GOT3 (cell line): ENCODE measurements at places on chromosomes 7 and 10.
A peak's percentile ranks its signal among the peaks of the same experiment; 100 is the strongest.

GRCh38 chr7:140200061-140200989 is 23.5 kb upstream of the KDM7A start:
- peak; percentile 18 for DNase-seq

- no peak for DNase-seq
Observed at GRCh38 chr10:80966326-80966986, 428.8 kb downstream of the SH2D4B start.

- DNase-seq = no peak
Observed at GRCh38 chr7:114959931-114960330, 38.0 kb downstream of the MDFIC start.

GRCh38 chr7:109059089-109059488 is 489.4 kb downstream of the DNAJB9 start:
- no peak for DNase-seq

GRCh38 chr7:45435131-45435530 is 139.0 kb upstream of the ADCY1 start:
- no peak for DNase-seq

- DNase-seq = no peak
Observed at GRCh38 chr7:151857412-151857811, 19.5 kb downstream of the PRKAG2 start.

- no peak for DNase-seq
Observed at GRCh38 chr10:33631991-33632390, 297.5 kb upstream of the NRP1 start.

- no peak for DNase-seq
Observed at GRCh38 chr7:154804449-154804848, 198.5 kb downstream of the PAXIP1 start.

DNA sequence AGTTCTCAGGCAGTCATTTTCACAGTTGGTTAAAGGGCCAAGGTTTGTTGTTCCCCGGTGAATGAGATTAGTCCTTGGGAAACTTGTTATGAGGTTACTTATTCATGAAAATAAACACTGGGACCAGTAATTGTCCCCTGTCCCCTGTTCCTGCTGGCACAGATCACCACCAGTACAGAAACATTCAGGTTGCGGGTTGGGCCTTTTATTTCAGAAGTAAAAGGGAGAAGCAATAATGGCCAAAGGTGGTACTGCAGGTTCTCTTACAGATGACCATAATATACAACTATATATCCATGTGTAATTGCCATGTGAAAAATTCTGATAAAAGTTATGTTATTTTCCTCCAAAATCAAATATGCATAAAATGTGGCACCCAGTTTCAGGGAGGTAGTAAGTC is 442.0 kb downstream of the SORCS1 start:
- DNase-seq = no peak

DNA sequence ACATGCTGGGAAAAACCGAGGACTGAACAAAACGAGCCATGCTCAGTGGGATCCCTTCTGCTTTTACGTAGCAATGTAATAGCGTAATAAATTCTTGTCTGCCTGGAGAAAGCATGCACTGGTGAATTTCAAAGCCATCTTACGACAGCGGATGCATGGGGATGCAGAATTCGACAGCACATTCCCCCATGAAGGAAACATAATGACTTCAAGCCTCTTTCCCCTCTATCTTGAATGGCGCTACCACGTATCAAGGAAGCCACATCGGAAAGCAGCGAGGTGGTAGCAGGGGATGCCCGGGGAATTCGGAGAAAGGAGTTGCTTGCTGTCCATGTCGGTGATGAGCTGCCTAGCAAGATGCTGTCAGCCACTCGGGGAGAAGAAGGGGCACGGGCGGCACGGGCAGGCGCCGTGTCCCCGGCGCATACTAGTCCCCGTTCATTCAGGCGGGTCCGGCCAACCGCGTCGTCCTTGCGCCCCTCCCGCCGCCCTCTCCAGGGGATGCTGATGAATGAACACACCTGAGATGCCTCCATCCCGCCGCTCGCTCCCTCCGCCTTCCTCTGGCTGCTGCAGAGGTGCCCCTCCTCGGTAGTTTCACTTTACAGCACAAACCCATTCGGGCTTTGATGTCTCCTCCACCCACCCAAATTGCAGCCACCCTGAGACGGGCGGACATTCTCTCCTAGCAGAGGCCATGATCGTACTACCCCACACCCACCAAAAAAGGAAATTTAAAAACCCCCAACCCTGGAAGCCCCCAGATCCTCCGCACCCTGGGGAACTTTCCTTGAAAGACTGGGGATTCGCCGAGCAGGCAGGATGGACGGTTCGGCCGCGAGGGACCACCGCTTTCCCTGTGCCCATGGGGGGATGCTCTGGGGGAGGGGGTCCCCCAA is 644 bp downstream of the SORBS1 start:
- no peak for DNase-seq

DNA sequence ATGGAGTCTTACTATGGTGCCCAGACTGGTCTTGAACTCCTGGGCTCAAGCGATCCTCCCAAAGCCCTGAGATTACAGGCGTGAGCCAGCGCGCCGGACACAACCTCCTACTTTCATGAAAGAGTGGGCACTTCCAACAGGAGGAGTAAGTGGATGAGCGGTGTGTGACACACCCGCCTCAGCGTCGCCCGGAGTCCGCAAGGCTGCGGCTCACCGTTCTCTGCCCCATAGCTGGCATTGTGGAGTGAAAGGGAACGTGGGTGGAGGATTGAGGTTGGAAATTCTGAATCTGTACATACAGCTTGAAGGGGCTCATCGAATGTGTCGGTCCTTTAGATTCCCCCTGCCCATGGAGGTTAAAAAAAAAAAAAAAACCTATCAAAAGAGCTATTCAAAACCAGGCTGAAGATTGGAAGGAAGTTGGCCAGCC is 524 bp upstream of the PRXL2A start:
- no peak for DNase-seq

DNA sequence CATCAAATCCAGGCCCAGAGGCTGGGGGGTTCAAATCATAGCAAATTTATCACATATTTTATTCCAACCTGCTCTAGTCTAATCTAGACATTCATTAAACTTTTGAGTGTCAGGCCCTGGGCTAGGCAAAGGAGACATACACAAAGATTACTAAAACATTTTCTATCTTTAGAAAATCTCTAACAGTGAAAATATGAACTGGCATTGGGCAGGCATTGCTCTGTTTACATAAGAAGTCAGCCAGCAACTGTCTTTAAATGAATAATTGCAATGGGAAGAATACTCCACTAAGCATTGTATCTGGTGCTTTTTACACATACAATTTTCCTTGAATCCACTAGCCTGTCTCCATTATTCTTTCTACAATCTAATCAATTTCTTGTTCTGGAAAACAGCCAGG is 222.5 kb upstream of the LRRN3 start:
- no peak for DNase-seq

DNA sequence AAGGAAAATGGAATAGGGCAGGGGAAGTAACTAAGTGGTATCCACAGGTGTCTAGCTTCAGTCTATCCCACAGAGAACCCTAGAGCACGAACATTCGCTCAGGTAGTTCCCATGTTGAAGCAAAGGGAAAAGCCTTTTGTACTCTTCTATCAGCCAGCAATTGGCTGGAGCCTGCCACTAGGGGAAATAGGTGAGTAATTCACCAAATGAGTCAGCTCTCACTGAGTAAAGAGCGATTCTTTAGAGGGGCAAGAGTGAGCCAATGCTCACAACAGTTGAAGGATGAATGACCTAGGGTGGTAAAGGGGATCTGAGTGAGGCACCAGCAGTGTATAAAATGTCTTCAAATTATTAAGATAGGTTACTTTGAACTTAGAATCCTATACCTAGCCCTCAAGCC is 94.1 kb upstream of the ZNF800 start:
- no peak for DNase-seq

DNA sequence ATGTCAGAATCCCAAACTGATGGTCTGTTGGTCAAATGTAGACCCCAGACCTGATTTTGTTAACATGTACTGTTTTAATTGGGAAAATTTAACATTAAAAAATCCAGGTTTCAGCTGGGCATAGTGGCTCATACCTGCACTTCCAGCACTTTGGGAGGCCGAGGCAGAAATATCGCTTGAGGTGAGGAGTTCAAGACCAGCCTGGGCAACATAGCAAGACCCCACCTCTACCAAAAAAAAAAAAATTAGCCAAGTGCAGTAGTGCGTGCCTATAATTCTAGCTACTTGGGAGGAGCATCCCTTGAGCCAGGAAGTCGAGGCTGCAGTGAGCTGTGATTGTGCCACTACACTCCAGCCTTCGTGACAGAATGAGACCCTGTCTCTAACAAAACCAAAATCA is 15.9 kb upstream of the CAMK2G start:
- DNase-seq = no peak

DNA sequence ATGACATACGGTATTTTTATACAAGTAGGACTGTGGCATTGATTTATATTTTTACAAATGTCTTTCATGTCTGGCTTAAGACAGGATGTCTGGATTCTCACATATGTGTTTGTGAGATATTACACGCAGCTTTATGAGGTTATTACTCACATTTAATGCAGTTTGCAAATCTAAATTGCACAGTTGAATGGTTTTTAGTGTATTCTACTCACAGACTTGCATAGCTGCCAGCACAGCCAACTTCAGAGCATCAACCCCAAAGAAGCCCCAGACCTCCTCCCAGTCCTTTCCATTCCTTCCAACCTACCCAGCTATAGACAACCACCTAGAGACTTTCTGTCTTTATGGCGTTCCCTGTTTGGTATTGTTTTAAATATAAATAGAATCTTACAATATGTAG is 193.8 kb upstream of the SHH start:
- no peak for DNase-seq

DNA sequence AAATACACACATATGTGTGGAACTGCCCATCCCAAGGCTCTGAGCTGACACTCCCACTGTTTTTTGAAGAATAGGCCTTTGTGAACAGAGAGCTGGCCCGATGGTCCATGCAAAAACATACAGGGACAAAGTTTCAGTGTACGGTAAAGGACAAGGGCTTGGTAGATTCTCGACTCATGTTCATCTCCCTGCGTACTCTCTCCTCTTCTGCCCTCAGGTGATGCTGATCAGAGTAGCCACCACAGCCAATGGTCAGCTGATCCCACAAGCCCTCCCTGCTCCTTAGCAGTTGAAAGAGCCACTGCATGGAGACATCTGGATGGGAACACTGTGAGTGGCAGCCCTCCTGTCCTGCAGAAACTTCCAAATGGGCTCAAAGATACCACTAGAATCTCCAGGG is 23.1 kb upstream of the C10orf71 start:
- DNase-seq = no peak

- no peak for DNase-seq
Observed at GRCh38 chr10:124546055-124546369, 84.4 kb downstream of the LHPP start.

DNA sequence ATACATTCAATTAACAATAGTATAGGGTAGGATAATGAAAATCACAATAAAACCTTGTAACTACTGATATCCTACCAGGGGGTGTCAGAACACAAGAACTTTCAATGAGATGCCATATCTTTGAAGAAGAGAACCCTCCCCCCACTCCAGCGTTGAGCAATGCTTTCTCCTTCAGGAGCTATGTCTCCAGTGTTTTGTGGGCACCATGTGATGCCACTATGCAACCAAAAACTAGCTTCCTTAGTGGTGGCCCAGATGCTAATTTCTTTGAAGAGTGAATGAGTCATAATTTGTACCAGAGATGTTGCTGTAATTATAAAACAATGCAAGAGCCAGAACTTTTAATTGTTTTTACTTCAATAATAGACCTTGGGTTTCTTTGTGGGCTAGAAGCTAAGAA is 76.0 kb upstream of the ADO start:
- no peak for DNase-seq

GRCh38 chr10:87976101-87976743 is 112.8 kb downstream of the PTEN start:
- DNase-seq = no peak

DNA sequence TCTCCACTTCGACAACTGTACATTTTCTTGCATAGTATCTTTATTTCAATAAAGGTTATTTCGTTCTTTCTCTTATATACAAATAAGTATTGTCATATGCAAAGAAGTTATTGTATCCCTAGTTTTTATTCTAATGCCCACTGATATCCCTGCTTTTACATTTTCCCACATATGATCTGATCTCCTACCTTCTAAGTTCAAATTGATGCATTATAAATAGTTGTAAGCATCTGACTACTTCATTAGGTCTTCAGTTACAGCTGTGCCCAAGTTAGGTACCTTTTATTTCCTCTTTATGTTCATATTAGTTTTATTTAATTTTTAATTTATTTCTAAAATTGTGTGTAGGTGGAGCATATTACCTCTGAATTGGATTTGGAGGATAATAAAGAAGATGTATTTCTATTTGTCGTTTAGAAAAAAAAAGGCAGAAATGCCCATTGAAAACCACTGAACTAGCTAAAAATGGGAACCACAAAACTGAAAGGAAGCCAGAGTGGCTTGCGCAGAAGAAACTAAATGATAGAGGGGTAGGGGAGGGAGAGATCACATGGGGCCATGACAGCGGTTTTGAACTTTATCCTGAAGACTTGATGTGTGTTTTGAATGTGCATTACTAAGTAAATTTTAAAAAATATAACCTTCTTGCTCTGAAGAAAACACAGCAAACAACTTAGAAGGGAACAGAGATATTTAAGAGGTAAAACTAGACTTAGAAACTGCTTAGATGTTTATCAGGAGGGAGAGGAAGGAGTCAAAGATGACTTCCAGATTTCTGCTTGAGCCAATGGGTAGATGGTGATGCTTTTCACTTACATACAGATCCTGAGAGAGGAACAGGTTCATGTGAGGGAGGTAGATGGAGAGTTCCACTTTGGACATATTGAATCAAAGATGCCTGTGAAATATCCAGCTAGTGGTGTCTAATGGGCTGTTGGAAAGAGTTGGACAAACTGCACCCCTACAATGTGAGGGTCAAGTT is 9.3 kb upstream of the ZC3HAV1L start:
- no peak for DNase-seq

- no peak for DNase-seq
Observed at GRCh38 chr10:51000164-51000563, 74.1 kb upstream of the PRKG1 start.

- no peak for DNase-seq
Observed at GRCh38 chr10:90849956-90850749, 7.7 kb downstream of the HTR7 start.

DNA sequence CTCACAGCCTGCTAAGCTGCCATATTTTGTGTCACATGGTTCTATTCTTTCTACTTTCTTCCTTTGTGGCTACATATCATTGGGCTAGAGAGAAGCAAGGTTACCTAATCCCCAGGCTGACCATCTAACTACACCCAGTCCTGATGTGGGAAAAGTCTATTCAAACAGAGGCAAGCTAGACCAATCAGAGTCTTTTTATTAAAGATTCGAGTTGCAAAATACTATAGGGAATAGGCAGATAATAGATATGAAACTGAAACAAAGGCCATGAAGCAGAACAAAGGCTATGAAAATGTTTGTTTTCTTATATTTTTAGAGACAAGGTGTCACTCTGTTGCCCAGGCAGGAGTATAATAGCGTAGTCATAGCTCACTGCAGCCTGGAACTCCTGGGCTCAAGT is 36.7 kb downstream of the MTERF1 start:
- DNase-seq = no peak

GRCh38 chr7:26588511-26588910 is 275.9 kb downstream of the SKAP2 start:
- DNase-seq = no peak
